Heart right ventricle (tissue), 16 donors: ENCODE measurements at places on chromosomes 16 and 17.
A peak's percentile ranks its signal among the peaks of the same experiment; 100 is the strongest.

GRCh38 chr17:55768936-55769624, 18.2 kb downstream of the PCTP start:
- no peak for DNase-seq

DNA sequence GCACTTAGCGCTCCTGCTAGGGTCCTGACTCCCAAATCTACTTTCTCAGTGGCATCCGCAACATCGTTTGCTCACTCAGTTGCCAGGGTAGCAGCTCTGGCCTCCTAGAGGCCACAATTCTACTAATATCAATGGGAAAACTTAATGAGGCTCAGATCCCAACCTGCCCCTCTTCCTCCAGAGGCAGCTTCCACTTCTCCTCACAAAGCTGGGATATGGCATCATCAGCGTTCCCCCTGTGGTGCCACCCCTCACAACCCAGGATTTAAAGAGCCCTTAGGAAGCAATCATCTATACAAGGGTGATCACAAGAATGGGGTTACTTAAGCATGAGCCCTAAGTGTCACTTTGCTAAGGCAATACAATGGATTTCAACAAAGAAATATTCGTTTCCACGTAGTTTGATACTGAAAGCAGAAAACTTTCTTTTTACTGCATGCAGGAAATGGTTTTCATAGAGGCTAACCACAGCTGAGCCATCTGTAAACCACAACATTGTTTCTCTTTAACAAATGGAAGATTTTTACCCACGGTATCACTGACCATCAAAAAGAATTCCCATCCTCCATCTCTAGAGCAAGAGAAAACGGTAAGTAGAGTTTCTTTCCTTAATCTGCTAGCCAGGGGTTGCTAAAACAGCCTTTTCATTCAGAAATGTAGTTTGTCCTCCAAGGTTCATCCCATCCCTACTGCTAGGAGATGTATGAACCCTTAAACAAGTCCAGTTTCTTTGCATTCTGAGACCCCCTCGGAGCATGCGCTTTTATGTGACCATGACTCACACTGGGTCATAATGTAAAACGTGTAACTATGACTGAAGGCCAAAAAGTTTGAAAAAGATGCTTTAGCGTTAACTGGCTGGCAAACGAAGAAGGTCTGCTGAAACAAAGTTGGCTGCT, 68.3 kb upstream of the BCAR1 start:
- no peak for DNase-seq

DNA sequence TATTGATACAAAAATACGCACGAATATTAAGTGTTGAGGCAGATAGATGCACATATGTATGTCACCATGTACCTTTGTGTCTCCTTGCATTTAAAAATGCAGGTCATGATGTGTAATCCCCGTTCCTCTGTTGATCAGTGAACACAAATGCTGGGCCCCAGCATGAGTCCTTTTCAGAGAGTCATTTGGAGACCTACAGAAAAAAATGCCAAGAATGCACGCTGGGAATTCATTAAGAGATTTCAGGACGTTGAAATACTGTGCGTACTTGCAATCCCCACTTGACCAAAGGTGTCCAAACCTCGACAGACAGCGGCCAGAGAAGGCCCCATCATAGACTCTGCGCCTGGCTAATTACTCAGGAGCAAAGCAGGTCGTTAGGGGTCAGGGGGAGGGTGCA, 496.0 kb downstream of the MAF start:
- no peak for DNase-seq

DNA sequence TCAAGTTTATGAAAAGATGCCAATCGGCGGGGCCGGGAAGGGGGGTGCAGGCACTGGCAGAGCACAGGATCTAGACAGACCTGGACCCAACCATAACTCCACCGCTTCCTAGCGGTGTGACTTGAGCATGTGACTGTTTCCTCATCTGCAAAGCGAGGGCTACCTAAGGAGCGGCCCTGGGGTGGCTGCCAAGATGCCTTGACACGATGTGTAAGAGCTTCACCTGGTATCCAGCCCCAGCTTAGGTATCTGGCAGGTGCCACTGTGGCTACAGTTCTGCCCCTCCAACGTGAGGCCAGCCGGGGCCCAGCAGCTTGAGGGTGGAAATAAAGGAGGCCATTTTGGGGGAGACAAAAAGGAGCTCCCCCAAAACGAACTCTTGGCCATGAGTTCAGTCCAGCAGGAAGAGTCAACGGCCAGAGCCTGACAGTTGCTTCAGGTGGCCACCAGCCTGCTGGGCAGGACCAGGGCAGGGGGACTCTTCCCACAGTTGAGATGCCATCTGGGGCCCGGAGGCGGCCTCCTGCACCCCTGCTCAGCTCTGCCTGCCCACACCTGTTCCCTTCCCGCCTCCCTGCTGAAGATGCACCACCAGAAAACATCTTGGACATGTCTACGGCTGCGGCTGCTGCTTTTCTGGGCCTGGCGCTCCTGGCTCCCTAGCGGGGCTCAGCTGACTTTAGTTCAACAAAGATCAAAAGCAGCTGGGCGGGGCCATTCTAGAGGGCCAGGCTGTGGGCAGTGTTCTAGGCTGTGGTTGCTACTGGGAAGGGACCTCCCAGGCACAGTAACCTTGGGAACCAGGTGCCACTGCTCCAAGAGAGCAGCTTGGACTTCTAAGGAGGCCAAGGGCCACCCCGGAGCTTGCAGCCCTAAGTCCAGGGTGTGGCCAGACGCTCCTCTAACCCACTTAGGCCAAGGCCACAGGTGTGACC, 3.4 kb upstream of the MTSS2 start:
- peak; percentile 69 for DNase-seq
